ENCODE measurements at places on chromosomes 4 and X.

DNA sequence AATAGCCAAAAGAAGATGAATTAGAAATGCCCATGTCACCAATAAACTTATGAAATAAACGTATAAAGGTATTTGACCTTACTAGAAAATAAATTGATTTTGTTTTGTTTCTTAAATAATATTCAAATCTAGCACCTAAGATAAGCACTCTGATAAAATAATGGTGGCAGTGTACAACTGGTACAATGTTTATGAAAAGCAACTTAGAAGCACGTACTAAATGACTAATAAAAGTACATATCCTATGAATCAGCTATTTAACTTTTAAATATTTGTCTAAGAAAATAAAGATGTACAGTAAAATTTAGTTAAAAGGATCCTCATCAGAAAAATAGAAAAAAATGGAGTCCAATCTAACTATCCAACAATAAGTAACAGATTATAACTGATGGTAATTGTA, 6.7 kb downstream of the MANBA start:
- no peak for DNase-seq

DNA sequence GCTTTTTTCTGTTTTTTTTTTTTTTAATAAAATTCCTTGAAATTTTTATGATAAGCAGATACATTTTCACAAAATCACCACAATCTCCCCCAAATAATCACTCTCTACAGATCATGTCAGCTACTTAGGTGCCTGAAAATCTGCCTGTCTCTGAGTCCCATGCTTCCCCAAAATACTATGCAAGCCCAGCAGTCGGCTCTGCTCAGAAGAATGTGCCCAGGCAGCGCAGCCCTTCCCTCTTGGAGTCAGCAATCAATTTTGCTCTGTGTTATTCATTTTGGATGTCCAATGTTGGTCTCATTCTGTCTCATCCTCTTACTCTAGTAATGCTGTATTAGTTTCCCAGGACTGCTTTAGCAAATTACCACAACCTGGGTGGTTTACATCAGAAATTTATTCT, 24.9 kb upstream of the C1QTNF7 start:
- no peak for DNase-seq

GRCh38 chr4:14856062-14856933, 146.0 kb upstream of the CPEB2 start:
- no peak for DNase-seq

DNA sequence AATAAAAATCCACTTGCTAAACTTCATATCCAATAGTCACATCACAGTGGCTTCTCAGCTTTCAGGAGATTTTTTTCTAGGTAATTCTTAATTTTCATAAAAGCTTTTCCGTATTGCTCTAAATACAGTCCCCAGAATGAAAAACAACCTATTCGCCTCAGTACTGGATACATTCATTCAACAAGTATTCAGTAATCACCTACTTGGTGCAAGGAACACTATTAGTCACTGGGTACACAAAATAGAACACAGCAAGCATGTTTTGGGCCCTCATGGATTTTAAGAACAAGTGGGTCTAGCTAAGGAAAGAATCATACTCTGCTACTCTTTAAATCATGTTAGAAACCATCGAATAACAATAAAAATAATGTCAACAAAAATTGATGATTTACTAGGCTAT, 2.8 kb upstream of the BEX3 start:
- DNase-seq = no peak

DNA sequence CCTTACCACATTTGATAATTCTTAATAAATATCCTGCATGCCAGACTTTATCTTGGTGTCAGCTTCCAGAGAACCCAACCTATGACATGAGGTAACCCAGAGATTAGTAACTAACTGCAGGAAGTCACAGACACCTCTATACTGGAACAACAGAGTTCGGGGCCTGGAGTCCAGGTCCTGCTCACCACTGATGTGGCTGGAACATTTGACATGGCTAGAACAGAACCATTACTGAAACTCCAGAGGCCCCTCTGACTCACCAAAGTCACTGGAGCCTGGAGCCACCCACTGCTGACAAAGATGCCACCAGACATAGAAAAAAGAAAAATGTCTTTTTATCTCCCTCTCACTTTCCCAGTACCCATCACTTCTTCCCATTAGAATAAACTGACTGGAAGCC, 403.7 kb downstream of the MID1IP1 start:
- DNase-seq = no peak

- no peak for DNase-seq
Measured at GRCh38 chr4:28562913-28563312, 1702.3 kb downstream of the STIM2 start.

GRCh38 chr4:154911608-154912098, 130.6 kb downstream of the RBM46 start:
- DNase-seq = no peak

DNA sequence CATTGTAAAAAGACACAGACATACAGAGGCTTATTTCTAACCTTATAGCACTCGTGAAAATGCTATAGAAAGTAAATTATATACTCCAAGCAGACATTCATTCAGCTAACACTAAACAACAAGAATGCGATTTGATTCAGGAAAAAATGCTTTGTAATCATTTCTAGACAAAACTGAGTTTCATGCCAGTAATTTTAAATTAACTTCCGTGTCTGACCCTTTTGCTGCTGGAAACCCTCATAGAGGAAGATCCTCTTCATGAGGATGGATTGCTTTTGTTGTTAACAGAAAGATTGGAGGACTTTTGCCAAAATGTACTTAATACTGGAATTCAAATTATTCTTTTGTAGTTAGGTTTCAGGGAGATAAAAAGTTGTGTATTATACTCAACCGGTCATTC, 43.3 kb downstream of the GUCY1A1 start:
- no peak for DNase-seq

- DNase-seq = no peak
Measured at GRCh38 chrX:43817444-43817843, 64.8 kb downstream of the MAOB start.

- DNase-seq = no peak
Measured at GRCh38 chr4:101958547-101958946, 168.0 kb downstream of the BANK1 start.

GRCh38 chr4:21652508-21653231, 295.9 kb downstream of the KCNIP4 start:
- DNase-seq = no peak

DNA sequence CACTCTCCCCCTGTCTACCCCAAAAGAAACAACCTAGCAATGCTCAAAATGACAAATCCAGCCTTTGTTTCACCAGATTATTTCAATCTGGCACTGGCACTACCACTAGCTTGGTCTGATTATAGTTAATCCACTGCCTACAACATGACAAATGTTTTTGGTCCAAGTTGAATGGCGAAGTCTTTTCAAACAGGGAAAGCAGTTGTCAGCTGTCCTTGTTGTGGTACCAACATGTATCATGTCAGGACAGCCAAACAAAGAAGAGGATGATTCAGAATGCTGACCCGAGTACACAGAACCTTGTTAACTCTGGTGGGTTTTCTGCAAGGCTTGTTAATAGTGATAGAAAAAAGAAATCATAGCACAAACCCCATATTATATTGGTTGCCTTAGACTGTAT, 160.8 kb upstream of the ANK2 start:
- DNase-seq = no peak

GRCh38 chr4:113471146-113471860, 290.2 kb downstream of the CAMK2D start:
- DNase-seq = no peak

DNA sequence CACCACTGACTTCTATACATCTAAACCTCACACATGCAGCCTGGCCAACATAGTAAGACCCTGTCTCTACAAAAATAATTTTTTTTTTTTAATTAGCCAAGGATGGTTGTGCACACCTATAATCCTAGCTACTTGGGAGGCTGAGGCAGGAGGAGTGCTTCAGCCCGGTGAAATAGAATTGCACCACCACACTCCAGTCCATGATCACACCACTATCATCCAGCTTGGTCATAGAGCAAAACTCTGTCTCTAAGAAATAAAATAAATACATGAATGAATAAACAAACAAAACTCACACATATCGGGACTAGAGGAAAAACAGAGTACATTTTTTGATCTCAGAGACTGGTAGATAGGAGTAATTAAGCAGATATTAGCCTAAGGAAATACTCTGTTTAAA, 66.6 kb upstream of the PDE5A start:
- DNase-seq = no peak

DNA sequence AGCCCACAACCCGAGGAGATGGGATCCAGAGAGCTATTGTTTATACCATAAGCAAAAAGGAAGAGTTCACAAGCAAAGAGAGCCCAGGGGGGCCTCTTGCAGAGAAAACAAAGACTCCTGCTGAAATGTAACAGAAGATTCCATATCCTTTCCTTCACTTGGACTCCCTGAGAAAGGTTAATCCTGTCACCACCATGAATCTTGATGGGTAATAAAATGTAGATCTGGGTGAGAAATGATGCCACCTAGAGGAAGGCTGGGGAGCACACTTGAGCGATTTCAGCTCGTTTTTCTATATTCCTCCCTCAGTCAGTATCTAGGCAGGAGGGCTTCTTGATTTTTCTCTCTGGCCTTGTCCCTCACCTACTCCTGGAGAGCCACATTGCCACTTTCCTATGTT, 10.2 kb upstream of the KCNE5 start:
- DNase-seq = peak; percentile 28

DNA sequence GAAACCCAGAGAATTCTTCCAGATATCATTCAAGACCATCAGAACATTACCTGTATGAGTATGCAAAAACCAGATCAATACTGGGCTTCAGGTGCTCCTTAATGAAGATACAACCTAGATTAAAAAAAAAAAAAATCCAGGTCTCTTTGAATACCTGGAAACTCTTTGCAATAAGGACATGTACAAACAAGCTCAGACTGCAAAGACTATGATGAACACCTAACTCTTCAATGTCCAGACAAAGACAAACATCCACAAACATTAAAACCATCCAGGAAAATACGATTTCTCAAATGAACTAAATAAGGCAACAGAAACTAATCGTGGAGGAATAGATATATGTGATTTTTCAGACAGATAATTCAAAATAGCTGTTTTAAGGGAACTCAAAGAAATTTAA, 38.7 kb downstream of the NLRP2B start:
- DNase-seq = no peak

GRCh38 chr4:85726555-85726954, 251.6 kb downstream of the ARHGAP24 start:
- DNase-seq = no peak

GRCh38 chrX:24494647-24495075, 29.6 kb downstream of the PDK3 start:
- no peak for DNase-seq

- no peak for DNase-seq
Measured at GRCh38 chr4:140251571-140251970, 97.6 kb upstream of the MAML3 start.

- no peak for DNase-seq
Measured at GRCh38 chr4:112492321-112492720, 23.7 kb downstream of the NEUROG2 start.

- no peak for DNase-seq
Measured at GRCh38 chrX:118437283-118437682, 58.3 kb upstream of the DOCK11 start.

DNA sequence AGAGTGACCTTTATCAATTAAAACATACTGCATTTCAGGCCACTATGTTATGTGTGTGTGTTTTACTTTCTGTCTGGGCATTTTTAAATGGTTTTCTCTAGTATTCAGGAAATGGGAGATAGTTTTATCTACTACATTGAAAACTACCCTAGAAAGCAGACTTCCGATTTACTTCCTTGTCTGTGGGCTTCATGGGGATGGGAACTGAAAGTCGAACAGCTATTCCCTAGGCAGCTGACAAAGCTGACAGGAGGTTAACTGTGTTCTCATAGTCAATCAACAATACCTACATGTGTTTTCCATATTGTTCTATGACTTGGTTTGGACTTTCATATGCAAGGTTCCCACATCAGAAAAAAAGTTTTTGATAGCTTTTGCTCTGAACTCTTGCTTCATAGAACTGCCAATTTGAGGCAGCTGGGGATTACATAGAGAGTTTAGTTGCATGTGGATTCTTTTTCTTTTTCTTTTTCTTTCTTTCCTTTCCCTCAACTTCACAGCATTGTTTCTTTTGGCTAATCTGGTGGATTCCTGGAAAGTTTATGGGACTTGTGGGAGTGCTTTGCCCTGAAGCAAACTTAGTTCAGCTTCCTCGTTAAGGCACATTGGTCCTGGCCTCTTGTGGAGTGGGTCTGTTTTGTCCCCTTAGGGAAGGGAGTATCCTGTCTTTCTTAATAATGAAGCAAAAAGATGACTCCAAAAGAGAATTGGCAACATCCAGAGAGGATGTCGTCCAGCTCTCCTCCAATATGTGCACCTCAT, 327.1 kb upstream of the GIMD1 start:
- DNase-seq = peak; percentile 23

- peak; percentile 68 for DNase-seq
Measured at GRCh38 chrX:140971099-140971795, 31.1 kb upstream of the SPANXB1 start.

DNA sequence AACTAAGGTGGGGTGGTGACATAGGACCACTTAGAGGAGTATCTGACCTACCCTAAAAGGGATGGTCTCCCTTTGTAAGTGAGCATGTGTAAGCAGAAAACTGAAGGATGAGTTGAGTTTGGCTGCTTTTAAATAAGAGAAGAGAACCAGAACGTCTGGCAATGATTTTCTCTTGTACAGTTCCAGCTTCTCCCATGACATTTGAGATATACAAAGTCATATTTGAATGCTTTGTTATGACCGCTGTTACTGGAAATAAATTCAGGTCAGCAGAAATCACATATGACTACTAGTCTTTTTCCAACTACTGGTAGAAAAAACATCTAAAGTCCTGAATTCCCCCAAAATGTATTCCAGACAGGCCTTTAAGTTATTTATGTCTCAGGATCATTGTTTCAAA, 313.3 kb upstream of the BMP3 start:
- DNase-seq = no peak

DNA sequence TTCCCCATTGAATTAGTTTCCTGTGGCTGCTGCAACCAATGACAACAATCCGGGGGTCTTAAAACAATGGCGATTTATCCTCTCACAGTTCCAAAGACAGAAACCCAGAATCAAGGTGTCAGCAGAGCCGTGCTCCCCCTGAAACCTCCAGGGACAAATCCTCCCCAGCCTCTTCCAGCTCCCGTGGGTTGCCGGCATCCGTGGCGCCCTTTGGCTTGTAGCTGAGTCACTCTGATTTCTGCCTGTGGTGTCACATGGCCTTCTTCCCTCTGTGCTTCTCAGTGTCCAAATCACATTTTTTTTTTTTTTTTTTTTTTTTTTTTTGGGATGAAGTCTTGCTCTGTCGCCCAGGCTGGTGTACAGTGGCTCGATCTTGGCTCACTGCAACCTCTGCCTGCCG, 64.5 kb upstream of the STX18 start:
- DNase-seq = no peak

DNA sequence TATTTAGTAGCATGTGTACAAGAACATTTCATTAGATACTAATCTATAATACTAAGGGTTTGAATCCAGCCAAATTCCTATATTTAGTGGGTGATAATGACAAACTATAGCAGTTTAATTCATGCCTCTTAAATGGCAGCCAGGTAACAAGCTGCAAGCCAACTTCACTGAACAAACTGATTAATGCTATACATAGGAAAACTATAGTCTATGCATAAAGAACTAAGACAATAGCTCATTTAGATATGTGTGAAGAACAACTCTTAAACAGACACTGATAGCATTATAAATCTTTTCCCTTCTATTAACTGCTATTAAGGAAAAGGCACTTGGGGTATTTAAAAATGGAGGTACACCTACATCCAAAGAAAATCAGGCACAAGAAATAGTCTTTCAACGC, 19.1 kb downstream of the ACSL1 start:
- DNase-seq = no peak

Measured in eye (tissue), 1 donor.